ENCODE measurements at places on chromosomes 5 and 9.

GRCh38 chr5:140383300-140383699, 18.3 kb upstream of the ANKHD1 start:
- no peak for DNase-seq

DNA sequence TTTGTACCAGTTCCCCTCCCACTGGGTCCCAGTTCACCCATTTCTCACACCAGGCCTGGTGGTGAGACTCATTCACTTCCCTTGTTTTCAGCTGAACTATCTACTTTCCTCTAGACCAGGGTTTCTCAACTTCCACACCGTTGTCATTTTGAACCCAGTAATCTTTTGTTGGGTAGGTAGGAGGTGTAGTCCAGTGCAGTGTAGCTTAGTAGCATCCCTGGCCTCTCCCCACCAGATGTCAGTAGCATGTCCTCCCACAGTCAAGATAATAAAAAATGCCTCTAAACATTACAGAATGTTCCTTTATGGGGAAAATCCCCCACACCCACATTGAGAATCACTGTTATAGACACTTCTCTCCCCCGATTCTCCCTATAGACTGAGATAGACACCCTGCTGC, 299.1 kb downstream of the EPB41L4A start:
- no peak for DNase-seq

DNA sequence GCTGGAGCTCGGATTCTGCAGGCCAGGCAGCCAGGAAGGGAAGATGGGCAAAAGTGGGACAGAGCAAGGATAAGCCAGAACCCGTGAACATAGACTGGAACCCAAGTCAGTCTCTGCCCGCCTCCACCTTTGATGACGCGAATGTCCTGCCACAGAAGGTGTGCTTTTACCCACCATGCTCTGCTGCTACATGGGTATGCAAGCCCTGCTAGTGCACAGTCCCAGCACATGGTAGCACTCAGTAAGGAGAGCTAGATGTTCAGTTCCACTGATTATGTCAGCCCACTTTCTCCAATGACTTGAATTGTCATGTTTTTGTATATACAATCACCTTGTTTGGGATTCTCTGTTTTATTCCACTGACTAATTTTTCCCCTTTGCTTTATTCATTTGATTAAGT, 11.4 kb upstream of the CD72 start:
- no peak for DNase-seq

DNA sequence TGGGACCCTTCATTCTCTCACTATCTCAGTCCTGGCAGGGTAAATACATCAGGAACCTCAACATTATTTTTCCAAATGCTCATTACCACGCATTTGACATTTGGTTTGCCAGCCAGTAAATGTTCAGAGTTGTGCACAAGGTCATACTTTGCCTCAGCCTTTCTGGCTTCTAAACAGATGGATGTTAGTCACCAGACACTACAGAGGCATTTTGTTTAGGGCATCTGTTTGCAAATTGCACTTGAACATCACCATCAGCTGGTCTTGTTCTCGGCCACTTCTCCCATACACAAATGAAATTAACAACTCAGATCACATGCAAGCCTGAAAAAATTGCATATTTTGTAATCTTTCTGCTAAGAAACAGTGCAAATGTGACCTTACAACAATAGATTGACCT, 75.0 kb upstream of the SLC1A1 start:
- no peak for DNase-seq

GRCh38 chr5:42828671-42829070, 17.0 kb upstream of the SELENOP start:
- DNase-seq: no peak

DNA sequence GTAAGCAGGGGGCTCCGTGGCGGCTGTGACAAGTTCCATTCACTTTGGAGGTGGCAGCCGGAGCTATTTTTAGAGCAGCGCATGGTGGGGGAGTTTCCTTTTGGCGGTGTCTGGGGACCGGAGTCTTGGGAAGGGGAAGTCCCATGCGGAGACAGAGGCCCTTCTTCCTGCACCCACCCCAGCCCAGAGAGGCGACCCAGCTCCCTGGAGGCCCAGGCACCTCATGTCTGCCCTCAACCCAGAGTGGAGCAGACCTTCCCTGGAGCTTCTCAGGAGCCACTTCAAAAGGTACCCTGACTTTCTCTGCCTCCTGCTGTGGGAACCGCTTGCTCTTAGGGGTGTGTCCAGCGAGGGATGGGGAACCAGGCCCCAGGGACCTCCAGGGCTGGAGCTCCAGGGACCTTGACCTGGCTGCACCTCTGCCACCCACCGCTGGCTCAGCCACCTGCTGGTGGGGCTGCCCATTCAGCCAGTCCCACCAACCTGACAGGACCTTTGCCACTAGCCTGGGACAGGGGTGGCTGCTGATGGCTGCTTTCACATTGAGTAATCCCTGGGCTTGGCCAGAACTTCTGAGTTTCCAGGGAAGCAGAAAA, 34.1 kb downstream of the NEK6 start:
- peak; percentile 43 for DNase-seq

DNA sequence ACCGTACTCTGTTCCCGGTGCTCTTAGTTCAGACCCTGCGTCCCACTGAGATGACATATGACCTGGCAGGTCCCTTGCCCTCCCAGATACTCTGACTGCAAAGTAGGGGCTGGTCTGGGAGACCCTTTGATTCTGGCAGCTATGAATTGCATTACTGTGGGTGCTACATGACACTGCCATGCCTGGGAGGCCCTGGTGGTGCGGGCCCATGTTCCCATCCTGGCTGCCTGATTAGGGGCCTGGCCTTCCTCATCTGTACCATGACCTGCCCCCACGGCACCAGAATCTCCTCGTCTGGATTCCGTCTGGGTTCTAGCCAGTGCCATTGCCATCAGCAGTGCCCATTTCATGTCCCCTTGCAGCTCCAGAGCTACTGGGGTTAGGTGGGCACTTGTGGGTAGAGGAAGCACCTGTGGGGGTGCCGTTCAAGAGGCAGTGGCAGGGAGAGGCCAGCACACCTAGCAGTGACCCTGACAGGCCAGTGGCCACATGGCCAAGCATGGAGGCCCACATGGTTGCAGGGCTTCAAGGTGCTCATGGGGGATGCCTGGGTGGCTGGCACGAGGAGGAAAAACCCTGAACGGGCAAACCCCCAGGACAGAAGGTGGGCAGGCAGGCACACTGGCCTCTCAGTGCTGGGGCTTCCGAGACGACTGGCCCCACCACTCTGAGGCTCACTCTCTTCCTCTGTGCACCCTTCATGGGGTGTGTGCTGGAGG, 69.7 kb downstream of the PHF2 start:
- DNase-seq: no peak

DNA sequence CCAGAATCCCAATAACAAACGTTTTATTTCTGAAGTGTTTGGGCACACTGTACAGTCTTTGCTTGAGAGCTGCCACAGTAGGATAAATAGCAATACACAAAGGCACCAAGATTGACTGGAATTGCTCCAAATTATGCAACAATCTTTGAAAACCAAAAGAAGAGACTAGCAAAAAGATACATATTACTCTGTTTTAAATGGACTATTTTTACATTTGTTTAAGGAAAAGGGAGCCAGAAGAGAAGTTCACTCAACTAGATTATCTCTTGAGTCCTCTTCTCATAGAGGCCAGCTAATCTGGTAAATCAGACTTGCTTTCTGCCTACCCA, 385.0 kb upstream of the SLC30A5 start:
- DNase-seq: no peak

DNA sequence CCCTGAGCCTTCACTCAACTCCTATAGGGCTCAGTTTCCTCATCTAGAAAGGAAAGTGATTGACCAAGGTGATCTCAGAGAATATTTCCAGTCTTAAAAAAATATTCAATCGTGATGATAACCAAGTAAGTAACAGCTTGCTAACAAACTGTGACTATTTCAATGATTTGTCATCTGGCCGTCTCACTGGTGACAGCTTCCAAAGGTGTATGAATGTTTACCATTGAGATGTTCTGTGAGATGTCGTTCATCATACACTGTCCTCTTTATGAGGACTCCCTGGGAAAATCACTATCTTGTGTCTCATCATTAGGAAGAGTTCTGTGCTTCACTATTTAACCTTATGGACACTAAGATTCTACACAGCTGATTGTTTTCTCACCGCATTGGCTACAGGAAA, 75.7 kb downstream of the GLIS3 start:
- DNase-seq: no peak

- DNase-seq: no peak
Observed at GRCh38 chr9:126916909-126917308, 2.3 kb downstream of the RALGPS1 start.

DNA sequence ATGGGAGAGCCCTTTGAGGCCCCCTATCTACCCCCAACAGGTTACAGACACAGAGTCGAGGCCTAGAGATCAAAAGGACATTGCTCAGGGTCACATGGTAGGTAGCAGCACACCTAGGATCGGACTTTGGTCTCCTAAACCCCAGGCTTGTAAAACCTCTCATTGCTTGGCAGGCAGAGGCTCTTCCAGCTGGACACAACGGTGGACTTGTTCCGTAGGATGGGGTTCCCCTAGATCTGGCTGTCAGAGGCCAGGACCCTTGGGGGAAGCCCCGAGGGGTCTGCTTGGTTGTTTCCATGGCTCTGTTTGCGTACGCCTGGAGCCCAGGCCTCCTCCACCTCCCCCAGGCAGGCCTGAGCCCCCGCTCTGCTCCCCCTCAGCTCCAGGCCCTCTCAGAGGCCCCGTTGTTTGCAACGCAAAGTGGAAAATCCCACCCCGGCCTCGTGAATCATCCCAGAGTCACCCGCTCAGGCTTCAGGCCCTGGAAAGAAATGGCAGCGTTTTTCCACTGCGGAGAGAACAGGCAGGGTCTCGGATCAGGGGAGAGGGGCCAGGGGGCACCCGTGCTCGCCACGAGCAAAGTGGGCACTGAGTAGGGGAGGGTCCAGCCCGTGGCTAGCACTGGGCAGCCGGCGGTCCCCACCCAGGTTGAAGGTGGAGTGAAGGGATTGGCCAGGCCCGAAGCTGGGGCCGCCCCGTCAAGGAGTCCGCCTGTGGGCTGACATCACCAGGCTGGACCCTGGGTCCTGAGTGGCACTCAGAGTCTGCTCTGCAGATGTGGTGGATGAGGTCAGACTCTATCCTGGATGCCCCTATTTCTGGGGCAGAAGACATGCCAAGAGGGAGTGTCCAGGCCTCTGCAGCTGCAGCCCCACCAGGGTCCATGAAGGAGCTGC, 19.8 kb downstream of the COL27A1 start:
- no peak for DNase-seq

DNA sequence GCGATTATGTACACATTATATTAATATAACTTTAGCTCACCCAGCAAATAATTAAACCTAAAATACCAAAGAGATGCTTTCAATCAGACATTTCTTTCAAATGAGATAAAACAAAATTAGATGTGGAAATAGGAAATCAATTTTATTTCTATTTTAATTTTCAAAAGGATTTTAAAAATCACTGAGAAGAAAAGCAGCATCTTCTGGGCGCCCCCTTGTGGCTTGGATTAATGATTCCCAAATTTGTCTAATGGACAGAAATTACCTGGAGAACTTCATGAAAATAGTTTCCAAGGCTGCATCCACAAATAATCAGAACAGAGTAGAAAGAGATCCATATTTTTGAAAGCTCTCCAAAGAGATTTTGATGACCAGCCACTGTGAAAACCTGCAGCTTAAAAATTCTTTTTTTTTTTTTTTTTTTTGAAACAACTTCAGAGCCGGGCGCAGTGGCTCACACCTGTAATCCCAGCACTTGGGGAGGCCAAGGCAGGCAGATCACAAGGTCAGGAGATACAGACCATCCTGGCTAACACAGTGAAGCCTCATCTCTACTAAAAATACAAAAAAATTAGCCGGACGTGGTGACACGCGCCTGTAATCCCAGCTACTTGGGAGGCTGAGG, 50.9 kb upstream of the CEMIP2 start:
- DNase-seq: no peak

DNA sequence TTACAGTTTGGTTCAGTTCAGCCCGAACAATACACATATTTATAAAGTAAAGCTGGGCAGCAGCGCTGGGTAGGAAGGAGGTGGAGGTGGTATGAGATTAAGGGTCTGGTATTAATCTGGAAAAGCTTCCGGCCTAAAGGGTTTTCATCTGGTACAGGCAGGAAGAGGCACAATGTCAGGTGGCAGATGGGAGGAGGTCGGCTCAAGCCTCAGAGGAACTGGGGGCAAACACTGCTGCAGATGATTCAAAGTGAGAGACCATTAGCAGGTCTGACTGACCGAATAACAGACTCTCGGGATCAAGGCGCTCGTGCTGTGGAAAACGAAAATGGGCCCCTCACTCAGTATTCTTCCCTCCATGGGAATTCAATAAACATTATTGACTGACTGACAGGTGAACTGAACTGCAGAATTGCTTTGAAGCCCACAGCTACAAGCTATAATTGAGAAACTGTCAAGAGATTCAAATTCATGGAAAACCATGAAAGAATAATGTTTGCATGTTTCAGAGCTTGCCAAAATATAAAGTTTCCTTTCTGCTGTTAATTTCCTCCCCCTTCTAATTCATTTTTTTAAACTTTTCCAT, 75.3 kb downstream of the TMEM167A start:
- DNase-seq: no peak

DNA sequence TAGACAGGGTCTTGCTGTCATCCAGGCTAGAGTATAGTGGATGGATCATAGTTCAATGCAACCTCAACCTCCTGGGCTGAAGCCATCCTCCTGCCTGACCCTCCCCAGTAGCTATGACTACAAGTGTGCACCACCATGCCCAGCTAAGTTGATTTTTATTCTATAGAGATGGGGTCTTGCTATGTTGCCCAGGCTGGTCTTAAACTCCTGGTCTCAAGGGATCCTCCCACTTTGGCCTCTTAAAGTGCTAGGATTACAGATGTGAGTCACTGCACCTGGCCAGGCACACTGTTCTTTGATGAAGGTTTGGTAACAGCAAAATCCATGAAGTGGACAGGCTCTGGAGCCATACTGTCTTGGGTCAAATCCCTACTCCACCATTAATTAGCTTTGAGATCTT, 6.5 kb upstream of the GFRA3 start:
- no peak for DNase-seq

- no peak for DNase-seq
Observed at GRCh38 chr9:21997480-21997879, 2.9 kb downstream of the CDKN2B-AS1 start.

DNA sequence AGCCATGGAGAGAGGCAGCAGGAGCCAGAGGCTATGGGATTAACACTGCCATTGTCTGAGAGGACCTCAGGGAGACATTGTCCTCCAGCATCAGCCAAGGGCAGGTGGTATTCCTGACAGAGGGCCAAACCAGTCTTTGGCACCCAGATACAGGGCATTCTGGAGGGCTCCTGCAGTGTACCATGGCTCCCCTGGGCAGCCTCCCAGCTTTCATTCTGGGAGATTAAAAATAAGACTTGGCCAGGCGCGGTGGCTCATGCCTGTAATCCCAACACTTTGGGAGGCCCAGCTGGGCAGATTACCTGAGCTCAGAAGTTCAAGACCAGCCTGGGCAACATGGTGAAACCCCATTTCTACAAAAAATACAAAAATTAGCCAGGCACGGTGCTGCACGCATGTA, 4.2 kb downstream of the MTAP start:
- no peak for DNase-seq

Data from GM19239 (cell line).